Amniotic epithelial cell (primary cell): ENCODE measurements at places on chromosomes 13 and 19.
A peak's percentile ranks its signal among the peaks of the same experiment; 100 is the strongest.

DNA sequence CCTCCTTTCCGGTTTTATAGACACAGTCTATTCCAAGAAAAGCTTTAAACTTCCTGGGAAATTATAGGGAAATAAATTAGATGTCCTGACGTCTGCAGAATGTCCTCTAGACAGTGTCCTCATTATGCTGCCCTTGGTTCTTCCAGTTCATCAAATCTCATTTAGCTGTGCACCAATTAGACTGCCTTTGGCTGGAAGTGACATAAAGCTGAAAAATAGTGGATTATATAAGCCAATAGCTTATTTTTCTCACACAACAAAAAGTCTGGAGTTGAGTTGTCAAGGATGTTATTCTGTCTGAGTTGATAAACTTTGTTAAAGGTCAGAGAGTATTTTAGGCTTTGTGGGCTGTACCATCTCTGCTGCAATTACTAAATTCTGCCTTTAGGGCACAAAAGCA, 314.8 kb upstream of the TMTC4 start:
- DNase-seq: no peak

DNA sequence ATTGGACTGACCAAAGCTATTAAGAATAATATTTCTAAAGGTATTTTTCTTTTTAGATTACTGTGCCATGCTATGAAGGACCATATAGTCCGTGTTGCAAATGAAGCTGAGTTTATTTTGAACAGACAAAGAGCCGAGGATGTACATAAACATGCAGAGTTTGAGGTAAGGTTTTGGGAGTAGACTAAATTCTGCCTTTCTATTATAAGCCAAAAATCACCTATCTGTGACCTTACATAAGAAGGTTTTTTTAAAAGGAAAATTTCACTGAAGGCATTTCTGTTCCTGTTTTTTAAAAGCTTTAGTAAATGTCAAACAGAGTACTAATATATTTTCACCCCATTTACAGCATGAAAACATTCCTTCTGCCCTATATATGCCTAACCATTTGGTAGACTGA, 127.4 kb downstream of the MAB21L1 start:
- DNase-seq: no peak

DNA sequence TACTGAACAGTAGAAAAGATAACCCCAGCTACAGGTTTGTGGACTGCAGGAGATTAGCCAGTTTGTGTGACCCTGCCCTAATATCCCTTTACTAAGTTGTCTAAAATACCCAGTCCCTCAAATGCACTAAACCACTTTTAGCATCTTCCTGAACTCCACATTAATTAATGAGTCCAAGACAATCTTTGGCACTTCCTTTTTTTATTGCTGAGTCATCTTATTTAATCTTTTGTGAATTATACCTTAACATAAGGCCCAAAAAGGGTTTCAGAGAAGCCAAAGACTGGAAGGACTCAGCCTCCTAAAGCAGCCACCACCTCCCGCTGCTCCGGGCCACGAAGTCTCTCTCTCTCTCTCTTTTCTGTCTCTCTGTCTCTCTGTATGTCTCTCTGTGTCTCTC, 48.8 kb upstream of the PDCD5 start:
- DNase-seq: no peak

GRCh38 chr13:33032037-33032625, 15.9 kb downstream of the KL start:
- DNase-seq: no peak

- no peak for DNase-seq
Measured at GRCh38 chr19:17337675-17338432, 501 bp downstream of the GTPBP3 start.

DNA sequence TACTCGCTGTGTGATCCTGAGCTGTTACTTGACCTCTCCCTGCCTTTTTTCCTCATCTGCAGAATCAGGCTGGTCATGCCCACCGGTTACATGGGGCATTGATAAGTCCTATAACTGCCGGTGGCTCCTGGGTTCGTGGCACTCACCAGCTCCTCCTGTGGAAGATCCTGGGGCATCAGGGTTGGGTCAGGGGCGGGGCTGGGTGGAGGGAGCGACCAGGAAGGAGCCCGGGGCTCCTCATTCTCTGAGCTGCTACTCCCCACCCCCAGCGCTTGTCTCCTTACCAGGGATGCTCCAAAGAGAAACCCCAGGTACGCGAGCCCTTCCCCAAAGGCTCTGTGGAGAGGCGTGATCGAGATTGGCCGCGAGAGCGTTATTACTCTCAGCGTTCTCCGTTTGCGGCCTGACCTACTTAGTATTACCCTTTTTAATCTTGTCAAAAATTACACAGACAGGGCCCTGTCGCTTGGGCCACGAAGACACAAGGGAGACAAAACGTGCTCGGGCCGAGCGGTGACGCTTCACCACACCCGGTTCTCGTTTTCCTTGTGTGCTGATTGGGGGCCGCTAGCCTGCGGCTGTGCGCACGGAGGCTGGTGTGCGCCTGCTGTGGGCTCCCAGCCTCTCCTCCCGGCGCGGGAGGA, 10.7 kb downstream of the HDGFL2 start:
- DNase-seq: no peak

GRCh38 chr13:58935689-58936088, 1228.0 kb downstream of the DIAPH3 start:
- DNase-seq: no peak

DNA sequence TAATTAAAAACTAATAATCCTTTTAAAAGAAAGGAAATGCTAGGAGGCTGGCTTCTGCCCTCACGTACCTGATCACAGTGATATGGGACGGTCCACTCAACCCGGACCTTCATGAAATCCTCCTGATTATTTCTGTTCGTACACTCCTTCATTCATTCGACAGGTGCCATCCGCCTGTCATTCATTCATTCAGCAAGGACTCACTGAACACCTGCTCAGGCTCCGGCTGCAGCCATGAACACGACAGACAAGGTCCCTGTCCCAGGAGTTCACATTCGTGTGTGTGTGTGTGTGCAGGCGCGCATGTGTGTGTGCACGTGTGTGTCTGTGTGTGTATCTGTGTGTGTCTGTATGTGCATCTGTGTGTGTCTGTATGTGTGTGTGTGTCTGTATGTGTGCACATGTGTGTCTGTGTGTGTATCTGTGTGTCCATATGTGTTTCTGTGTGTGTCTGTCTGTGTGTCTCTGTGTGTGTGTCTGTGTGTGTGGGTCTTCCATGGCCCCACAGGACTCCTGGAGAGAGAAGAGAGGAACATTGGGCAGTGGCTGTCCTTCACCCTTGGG, 28.1 kb upstream of the CCNE1 start:
- no peak for DNase-seq

DNA sequence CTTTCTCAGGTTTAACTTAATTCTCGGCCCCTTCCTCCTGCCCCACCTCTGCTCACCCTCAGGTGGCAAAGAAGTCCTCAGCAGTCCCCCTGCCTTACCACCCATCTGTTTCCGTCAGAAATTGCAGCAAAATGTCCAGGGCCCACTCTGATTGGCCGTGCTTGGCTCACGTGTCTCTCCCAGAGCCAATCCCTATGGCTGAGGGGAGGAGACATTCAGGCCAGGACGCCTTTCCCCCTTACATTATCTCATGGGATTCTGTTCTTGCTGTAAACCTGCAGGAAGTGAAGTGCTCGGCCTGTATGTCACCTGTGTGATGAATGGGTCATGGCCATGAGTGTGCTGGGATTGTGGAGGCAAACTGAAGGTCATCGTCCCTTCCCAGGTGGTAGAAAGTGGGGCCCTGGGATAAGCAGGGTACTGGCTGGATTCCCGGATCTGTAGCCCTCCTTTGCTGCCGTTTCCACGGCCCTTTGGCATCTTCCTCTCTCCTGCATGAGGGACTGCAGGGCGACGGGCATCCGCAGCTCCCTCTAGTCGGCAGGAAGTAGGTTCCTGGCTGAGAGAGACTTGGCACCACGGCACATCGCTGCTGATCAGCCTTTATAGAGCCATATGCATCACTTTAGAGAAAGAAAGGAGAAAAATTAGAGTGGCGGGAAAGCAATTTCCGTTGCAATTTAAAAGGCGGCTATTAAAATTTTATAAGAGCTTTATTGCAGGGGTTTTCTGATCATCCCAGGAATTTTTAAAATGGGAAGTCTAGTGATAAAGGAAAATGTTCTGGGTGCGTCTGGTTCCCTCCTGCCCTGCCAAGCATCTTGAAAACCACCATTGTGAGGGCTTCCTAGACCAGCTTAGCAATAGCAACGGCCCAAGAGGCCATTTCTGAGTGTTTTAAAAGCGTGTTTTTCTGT, 118.2 kb downstream of the SIPA1L3 start:
- DNase-seq: no peak

- peak; percentile 71 for DNase-seq
Measured at GRCh38 chr13:42047561-42048341, 697 bp upstream of the DGKH start.

- no peak for DNase-seq
Measured at GRCh38 chr13:37613236-37613635, 14.7 kb upstream of the POSTN start.

DNA sequence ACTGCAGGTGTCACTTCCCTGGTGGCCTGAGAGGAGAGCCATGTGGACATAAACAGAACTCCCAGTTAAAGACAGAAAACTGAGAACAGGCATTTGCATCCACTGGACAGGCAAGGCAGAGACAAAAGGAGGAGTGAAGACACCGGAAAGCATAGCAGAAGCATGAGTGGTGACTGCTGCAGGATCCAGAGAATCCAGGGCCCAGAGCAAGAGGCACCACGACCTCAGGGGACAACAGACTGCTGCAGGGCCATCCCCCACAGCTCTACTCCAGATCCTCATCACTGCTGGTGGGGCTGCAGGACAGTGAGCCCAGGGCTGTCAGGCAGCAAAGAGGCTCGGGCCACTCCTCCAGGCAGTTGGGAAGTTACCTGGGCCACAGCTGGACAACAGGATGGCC, 14.5 kb upstream of the ISYNA1 start:
- no peak for DNase-seq

DNA sequence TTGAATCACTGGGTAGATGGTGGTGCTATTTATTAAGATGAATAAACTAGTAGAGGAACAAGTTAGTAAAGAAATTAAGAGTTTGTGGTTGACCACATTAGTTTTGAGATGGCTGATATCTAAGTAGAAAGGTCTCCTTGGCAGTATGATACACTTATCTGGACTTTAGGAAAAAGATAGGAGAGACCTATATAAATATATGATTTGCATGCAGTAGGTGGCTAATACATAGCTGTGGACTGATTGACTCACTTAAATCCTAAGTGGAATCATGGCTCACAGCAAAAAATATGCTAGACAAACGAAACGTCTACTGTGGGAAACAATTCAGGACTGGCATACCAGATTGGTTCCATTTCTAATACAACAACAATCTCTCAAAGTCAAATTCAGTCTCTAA, 92.0 kb downstream of the CAB39L start:
- DNase-seq: peak; percentile 83

GRCh38 chr13:106917673-106918556, 350.0 kb upstream of the ARGLU1 start:
- peak; percentile 56 for DNase-seq

DNA sequence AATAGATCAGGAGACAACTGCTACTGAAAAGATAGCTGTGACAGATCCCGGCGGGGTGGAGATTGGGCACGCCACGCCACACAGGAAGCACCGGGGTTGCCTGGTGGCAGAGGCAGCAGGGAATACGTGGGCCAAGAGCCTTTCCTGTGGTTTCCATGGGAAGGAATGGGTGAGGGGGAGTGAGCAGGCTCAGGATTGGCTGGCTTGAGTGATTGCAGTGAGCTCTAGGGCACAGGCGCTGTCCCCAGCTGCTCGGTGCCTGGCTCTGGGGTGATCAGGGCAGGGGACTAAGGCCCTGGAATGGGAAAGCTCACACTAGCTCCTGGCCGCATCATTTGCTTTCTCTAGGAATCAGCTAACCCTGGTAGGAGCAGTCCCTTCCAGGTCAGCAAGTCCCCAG, 166.1 kb downstream of the USP12 start:
- DNase-seq: no peak

DNA sequence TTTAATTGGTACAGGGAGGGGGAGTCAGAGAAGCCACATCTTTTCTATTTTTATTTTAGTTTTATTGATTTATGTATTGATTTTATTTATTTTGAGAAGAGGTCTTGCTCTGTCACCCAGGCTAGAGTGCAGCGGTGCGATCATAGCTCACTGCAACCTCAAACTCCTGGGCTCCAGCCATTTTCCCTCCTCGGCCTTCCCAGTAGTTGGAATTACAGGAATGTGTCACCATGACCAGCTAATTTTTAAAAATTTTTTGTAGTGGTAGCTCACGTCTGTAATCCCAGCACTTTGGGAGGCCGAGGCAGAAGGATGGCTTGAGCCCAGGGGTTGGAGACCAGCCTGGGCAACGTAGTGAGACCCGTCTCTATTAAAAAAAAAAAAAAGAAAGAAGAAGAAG, 4.1 kb downstream of the IL27RA start:
- DNase-seq: no peak

DNA sequence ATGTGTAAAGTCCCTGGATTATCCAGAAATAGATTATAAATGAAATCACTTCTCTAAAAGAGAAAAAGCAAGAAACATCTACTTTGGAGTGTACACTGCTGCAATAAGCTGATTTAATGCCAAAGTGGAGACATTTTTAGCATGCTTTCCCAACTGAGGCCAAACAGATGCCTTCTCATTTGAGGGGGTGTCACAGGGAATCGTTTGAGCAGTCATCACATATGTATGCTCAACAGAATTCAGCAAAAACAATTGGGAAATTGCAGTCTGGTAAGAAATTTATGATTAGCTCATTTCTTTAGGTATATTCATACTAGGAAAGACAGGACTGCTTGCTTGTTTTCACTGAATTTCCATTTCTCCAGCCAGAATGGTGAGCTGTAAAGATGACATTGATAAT, 27.3 kb upstream of the TPP2 start:
- peak; percentile 81 for DNase-seq

- no peak for DNase-seq
Measured at GRCh38 chr19:38036707-38037611, 130.0 kb downstream of the SIPA1L3 start.

- no peak for DNase-seq
Measured at GRCh38 chr19:46191972-46192371, 37.6 kb upstream of the IGFL1 start.

DNA sequence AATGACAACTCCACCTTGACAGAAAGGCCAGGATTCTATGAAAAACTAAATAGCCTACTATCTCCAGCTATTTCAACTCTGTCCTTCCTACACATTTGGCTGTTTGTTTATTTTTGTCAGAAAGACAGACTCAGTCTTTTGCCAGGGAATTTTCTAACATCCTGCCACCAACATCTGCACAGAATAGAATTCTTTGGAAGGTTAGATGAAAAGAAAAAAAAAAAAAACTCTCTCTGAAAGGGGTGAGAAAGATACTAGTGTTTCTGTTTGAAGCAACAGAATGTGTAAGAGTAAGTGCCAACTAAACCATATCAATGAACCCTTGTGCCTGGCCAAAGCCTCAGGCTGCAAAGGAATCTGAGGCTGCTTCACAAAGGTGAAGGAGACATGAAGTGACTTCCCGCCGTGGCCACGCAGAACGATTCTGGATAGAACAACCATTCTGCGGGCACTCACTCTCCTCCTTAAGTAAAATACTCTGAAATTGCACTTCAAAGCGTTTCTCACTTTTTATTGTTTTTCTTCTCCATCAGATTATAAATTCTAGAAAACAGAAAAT, 498.2 kb downstream of the IRS2 start:
- DNase-seq: no peak

- DNase-seq: no peak
Measured at GRCh38 chr19:41273076-41273475, 8.9 kb downstream of the HNRNPUL1 start.
